Stimulated activated CD8-positive, alpha-beta memory T cell treated with anti-CD3 and anti-CD28 coated beads, Interleukin-15, amount 100 ng/mL, for 48 hours (primary cell): ENCODE measurements at places on chromosomes 16 and 17.

DNA sequence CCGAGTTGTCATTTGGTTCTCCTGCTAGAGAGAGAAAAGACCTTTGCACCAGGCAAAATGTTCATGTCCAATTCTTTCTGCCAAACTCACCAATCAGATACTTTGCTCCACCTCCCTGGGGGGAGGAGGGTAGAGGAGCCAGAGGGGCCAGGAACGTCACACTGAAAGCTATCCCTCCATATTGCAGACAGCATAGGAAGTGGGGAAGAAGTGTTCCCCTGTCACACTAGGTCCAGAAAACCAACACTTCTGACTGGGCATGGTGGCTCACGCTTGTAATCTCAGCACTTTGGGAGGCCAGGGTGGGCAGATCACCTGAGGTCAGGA, 9.5 kb downstream of the HSD17B2 start:
- no peak for DNase-seq

- no peak for DNase-seq
These were observed 43.9 kb upstream of the AQP8 start for GRCh38 chr16:25172831-25173230.

DNA sequence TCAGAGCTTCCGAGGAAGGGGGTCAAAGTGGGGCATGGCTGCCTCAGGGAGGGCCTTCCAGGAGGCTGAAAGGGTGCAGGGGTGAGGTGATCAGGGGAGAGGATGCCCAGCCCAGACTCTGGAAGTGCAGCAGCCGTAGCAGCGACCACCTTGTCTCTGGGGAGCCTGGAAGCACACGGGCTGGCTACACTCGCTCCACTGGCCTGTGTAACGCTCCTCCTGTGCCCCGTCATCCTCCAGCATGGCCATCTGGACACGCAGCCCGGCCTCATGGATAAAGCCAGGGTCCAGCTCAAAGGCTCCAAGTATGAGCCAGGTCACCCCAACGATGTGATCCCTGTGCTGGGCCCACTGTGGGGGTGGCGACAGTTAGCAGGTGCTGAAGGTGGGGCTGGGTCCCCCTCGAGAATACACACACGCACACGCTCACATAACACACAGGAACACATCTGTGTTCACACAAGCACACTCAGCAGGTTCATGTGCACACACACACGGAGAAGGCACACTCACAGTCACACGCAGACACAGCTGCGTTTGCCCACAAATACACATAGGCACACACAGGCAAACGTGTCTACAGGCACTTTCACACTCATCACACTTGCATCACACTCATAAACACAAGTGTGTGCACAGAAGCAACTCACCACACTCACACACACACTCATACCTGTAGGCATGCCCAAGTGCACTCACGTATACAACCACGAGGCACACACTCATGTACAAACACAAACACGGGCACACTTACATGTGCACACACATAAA, 19.3 kb downstream of the POLR3K start:
- no peak for DNase-seq

DNA sequence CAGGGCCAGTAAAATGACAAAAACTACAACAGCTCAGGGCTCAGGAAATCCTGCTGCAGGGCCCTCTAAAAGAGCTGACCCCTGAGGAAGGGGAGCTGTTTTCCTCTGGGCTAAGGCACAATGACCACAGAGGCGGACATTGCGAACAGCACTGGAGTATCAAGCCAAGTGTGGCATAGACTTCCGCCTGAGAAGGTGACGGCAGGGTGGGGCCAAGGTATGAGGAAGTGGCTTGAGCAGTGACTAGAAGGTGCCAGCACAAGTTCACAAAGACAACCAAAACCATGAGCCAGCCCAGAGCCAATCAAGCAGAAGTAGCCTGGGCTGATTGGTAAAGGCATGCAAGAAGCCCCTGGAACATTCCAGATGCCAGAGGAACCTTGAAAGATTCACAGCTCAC, 13.9 kb downstream of the ERN2 start:
- no peak for DNase-seq

DNA sequence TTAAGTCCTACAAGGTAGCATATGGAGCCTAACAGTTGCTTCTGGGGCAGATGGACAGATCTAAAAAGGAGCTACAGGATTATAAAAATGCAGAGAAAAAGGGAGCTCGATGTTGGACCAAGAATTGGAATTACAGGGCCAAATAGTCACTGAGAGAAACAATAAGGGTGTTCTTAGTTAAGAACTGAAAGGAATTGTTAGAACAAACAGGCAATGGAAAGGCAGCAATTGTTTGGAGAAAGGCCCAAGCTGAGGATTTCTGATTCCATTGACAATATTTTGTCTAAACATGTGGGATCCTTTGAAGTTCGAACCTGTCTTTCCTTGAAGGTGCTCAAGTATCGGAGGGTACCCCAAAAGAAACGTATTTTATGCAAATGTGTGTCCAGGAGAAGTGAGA, 513.6 kb upstream of the CDH8 start:
- DNase-seq: no peak
